Heart left ventricle (tissue), 16 donors: ENCODE measurements at places on chromosomes 5 and 9. TPM values are rescaled to one million over a fixed set of nuclear protein-coding genes. Genes with fewer than 3 reads are reported as not detected.

Gene ALDH1A1
- total RNA-seq: 5.6 TPM

Gene SV2C
- 0.20 TPM for total RNA-seq

Gene PCDHGA9
- 3.2 TPM for total RNA-seq

GRCh38 chr5:44632344-44632743 lies 176.4 kb upstream of the MRPS30 start:
- H3K27ac ChIP-seq: no peak overlapping the region
- H3K4me3 ChIP-seq: no peak overlapping the region
- no peaks in the 10 kb centered on the region for H3K27me3 ChIP-seq
- no peaks in the 10 kb centered on the region for H3K4me1 ChIP-seq

GRCh38 chr9:113481176-113481787 lies 17.8 kb downstream of the RGS3 start:
- no peaks in the 10 kb centered on the region for H3K27me3 ChIP-seq
- no peak for DNase-seq
- H3K27ac ChIP-seq: no peak overlapping the region
- H3K36me3 ChIP-seq: no peaks in the 10 kb centered on the region
- no peak overlapping the region for H3K4me3 ChIP-seq

- H3K27ac ChIP-seq: peak overlapping the region; percentile 79
- peaks cover 17% of the 10 kb centered on the region for H3K4me1 ChIP-seq
- H3K27me3 ChIP-seq: peaks cover 44% of the 10 kb centered on the region
These were observed 1.4 kb downstream of the MYO10 start for GRCh38 chr5:16934677-16935153.

GRCh38 chr9:8486095-8486494 lies 686.5 kb upstream of the DMAC1 start:
- no peaks in the 10 kb centered on the region for H3K36me3 ChIP-seq
- H3K27me3 ChIP-seq: no peaks in the 10 kb centered on the region
- DNase-seq: no peak
- H3K4me3 ChIP-seq: no peak overlapping the region
- no peaks in the 10 kb centered on the region for H3K4me1 ChIP-seq

- no peak overlapping the region for H3K4me3 ChIP-seq
- DNase-seq: no peak
- no peak overlapping the region for H3K27ac ChIP-seq
- H3K36me3 ChIP-seq: no peaks in the 10 kb centered on the region
- H3K27me3 ChIP-seq: no peaks in the 10 kb centered on the region
- H3K4me1 ChIP-seq: no peaks in the 10 kb centered on the region
These were observed 12.6 kb upstream of the C5orf58 start for GRCh38 chr5:170220191-170220590.

DNA sequence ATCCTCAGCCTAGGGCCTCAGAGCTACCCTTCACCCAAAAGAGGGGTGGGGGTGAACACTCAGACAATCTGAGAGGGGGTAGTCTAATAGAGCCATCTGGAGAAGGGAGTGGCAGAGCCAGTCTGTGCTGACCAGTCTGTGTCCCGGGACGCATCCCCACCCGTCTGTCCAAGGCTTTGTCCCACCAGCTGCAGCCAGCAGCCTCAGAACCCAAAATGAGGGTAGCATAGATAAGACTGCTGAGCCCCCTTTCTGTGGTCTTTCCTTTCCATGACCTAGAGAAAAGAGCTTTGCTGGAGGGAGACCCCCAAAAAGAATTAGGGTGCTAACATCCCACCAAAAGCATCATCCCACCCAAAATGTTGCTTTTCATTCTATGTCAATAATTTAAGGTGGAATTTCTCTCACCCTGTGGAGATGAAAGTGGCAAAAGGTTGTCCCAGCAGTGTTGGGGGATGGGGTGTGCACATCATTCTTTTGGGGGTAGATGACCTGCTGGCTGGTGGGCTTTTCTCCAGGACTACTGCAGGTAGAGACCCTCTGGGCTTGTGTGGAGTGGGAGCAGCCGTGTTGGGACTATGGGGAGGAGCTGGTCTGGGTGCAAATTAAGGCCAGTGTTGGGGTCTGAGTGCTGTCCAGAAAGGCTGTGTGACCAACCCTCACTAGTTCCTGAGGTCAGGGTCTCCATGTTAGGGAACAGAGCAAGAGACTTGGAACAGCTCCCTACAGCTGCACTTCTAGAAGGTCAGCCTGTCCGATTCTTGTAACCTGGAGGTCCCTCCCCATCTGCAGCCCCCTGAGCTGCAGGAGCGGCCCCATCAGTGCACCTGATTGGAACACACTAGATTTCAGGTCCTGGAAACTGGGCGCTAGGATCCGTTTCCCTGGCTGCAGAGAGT lies 19.9 kb downstream of the URM1 start:
- no peaks in the 10 kb centered on the region for H3K27me3 ChIP-seq
- no peak overlapping the region for H3K4me3 ChIP-seq
- H3K27ac ChIP-seq: no peak overlapping the region
- no peak for DNase-seq
- peaks cover 9% of the 10 kb centered on the region for H3K4me1 ChIP-seq
